ENCODE measurements at places on chromosomes 1 and 21.
A peak's percentile ranks its signal among the peaks of the same experiment; 100 is the strongest.

- no peak for DNase-seq
Observed at GRCh38 chr1:87058343-87058649, 143.9 kb downstream of the HS2ST1 start.

GRCh38 chr1:219553934-219554502 lies 58.9 kb downstream of the ZC3H11B start:
- DNase-seq: no peak

GRCh38 chr1:224289396-224289795 lies 40.6 kb downstream of the NVL start:
- no peak for DNase-seq

DNA sequence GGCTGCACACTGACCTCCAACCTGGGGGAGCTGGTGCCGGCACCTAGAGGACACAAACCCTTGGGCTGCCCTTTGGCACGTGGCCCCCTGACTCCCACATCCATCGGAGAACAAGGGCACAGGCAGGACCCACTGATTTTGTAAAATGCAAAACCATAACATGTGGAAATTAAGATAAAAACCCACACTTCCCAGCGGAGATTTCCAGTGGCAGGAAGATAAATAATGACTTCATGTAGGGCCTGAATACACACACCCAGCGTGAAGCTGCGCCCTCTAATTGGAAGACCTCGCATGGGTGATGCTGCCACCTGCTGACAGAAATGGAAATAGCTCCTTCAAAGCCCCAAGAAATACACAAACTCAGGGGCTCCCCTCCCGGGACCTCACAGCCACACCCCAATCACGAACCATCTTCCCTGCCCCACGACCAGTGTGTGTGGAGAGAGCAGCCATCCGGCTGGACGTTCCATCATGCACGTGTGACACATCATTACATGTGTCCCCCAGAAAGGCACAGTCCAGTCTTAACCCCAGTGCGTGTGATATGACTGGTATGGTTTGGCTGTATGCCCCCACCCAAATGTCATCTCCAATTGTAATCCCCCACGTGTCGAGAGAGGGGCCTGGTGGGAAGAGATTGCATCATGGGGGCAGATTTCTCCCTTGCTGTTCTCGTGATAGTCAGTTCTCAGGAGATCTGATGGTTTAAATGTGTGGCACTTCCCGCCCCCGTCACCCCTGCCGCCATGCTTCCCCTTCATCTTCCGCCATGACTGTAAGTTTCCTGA lies 5.7 kb upstream of the TPRG1L start:
- peak; percentile 91 for DNase-seq

GRCh38 chr1:117586337-117586736 lies 19.5 kb upstream of the TENT5C start:
- DNase-seq: no peak

DNA sequence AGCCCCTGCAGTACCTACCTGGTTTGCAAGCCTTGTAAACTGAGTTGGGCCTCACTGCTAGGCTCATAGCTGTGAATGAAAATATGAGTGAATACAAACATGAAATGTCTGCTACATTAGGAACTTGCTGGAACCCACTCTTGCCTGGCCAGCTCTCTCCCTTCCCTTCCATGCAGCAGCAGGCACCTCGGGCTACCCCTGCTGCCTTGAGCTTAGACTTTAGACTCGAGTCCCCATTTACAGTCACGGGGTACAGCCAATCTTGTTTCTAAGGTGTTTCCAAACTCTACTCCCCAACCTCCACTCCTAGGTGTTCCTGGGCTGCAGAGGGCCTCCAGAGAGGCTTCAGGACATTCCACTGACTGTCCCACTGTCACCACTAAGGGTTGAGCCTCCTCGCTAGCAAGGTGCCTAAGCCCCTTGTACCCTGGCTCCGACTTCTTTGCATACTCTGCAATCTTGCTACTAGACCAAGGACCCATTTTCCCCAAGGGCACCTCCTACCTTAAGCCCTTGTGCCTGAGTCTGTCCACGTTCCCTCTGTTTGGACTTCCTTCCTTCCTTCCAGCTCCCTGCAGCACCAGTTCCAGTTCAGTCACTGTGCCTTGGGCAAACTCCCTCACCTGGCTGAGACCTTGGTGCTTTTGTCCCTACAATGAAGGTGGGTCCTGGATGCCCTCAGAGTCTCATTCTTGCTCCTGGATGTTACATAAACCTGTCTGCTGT lies 36.9 kb downstream of the CDK18 start:
- no peak for DNase-seq

GRCh38 chr21:41375875-41376274 lies 14.0 kb downstream of the MX2 start:
- no peak for DNase-seq

- DNase-seq: peak; percentile 50
Observed at GRCh38 chr21:31658053-31658452, 1.4 kb upstream of the SOD1 start.

GRCh38 chr1:93699503-93700168 lies 18.0 kb upstream of the BCAR3 start:
- no peak for DNase-seq

DNA sequence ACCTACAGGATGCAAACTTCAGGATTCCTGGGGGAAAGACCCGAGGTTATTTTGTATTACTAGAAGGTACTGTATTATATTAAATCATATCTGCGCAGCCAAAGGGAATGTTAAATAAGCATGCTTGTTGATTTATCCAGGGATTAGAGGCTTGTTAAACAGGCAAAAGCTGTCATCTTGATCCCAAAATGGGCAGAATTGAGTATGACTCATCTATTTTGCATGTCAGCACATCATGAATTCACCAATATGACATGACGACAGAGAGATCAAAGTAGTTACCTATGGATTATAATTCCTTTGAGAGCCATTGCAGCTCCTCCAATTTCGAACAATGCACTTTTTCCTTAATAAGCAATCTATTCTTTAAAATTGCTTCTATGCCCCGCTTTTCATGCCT lies 66.1 kb downstream of the TBX15 start:
- DNase-seq: no peak

DNA sequence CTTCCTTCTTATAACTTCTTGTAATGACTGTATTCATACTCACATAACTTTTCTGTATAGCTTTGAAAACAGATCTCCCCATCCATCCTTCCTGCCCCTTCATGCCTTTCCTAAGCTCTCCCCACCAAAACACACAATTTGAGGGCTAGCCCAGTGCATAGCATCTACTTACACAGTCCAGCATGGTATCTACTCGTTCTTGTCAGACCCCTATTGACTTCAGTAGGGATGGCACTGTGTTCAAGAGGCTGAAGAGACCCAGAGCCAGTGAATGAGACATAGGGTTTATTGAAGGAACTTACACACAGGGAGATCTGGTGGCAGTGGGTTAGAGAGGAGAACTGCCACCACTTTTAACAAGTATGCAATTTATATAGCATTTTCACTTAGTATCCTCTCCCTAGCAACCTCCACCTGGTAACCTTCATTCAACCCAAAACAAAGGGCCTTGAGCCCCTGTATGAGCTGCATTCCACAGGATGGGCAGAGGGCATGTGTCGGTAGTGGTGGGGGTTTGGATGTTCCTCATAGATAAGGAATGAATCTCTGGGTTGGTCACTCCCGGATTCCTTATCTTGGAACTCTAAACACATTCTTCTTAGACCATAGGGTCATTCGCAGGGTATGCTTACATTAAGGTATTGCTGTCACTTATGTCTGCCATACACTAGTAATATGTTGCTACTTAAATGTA lies 64.9 kb upstream of the GNG12 start:
- DNase-seq: no peak

All from mucosa of descending colon (tissue), 3 donors.